ENCODE measurements at places on chromosomes 1 and 21.

DNA sequence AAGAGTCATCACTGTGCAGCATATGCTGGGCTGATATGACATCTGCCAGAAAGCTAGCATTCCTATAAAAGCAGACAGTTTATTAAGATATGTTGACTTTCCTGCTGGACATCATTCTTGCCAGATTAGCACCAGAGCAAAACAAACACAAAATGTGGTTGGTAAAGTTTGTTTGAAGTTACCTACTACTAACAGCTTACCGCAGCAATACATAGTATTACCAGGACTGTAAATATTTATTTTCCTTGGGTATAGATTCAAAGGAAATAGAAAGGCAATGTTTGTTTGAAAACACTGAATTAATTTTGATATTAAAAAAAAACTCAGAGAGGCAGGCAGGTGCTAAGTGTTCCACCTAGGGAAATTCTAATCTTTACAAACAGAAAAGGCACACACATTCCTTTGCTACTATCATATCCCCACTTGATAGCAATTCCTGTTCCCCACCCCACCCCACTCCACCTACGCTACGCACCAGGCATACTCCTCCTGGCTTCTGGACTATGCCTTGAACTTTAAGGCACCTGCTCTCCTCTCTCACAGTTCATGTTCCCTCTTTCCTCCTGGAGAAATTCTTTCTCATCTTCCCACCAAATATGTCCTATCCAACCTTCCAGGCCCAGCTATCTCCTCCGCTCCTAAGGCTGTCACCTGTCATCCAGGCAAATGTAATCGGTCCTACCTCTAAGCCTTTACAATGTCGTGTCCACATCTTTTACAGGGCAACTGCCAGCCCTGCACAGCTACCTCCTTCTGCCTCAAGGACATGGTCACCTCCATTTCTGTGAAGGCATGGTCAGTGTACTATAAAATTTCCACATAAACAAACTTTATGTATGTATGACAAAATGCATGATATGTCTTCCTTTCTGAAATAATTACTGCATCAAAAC lies 34.7 kb downstream of the PTPN14 start:
- DNase-seq, result no peak

DNA sequence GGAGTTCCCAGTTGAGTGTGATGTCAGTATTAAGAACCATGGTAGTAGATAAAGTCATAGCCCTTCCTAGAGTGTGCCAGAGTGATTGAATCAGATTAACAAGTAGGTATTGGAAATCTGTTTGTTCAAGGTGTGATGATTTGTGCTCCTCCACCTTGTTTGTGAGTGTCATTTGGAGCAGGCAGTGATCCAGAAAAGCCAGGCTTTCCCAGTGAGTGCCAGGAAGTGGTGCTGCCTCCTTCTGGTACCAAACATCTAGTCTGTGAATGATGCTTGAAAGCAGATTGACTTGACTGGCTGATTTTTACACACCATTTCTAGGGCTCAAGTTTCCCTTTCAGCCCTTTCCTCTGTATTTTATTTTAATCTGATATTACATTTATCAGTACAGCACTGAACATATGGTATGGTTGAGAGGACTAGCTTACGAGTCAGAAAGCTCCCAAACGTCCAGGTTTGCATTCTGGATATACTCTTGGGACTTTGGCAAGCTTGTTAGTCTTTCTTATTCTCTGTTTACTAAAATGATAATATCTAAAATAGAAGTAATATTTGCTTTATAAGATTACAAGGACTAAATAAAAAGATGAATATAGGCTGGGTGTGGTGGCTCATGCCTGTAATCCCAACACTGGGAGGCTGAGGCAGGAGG lies 100.7 kb downstream of the PATJ start:
- DNase-seq, result no peak

GRCh38 chr1:869499-870244 lies 54.1 kb upstream of the SAMD11 start:
- peak; percentile 84 for DNase-seq

- no peak for DNase-seq
These were observed 144.8 kb downstream of the GLUL start for GRCh38 chr1:182246783-182247182.

DNA sequence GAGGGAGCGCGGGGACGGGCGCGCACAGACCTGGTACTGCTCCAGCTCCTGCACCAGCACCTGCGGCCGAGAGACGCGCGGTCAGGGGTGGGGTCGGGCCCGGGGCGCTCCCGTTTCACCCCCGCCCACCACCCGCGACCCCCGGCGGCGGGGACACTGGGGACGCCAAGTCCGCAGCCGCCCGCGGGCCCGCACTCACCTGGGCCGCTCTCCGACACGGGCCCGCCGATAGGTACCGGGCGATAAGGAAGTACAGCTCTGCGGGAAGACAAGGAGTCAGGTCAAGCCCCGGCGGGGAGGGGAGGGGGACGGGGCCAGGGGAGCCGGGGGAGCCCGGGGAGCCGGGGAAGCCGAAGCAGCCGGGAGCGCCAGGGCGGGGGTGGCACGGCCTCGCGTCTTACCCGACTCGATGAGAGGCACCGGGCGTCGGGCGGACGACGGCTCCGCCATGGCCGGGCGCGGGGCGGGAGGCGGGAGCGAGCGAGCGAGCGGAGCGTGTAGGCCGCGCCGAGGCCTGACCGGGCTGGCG lies 326 bp downstream of the BRWD1 start:
- DNase-seq, result peak; percentile 74

DNA sequence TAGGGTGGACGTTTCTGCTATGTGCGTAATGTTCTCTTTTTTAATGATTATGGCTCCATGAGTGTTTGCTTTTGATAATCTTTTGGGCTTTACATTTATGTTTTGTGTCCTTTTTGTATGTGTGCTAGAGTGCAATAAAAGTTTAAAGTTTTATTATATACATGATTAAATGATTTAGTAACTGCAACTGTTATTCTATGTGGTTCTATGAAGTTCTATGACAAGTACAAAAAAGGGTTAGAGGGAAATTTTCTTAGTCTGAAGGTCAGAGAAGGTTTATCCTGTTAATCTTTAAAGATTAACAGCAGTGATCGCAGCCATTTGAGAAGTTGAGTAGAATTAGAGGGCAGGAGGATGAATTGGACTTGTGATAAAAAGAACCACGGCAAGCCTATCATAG lies 386.4 kb upstream of the CHRM3 start:
- no peak for DNase-seq

DNA sequence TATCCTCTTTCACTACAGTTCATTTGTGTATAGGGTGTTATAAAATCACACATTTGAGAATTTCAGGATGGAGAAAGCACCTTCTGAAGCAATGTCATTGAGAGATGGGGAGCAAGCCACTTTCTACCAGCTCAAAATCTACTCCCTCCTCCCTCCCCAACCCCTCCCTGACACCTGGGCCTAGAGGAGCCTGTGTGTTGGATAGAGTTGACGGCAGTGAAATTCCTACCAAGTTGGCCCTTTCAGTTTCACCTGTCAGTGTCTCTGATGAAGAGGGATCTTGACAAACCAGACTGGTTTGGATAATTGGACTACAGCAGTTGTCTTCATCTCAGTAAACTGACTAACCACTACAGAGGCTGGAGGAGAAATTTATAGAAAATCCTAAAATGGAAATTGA lies 125.0 kb upstream of the HOOK1 start:
- no peak for DNase-seq

GRCh38 chr1:22331618-22332423 lies 119.8 kb upstream of the ZBTB40 start:
- DNase-seq, result no peak

DNA sequence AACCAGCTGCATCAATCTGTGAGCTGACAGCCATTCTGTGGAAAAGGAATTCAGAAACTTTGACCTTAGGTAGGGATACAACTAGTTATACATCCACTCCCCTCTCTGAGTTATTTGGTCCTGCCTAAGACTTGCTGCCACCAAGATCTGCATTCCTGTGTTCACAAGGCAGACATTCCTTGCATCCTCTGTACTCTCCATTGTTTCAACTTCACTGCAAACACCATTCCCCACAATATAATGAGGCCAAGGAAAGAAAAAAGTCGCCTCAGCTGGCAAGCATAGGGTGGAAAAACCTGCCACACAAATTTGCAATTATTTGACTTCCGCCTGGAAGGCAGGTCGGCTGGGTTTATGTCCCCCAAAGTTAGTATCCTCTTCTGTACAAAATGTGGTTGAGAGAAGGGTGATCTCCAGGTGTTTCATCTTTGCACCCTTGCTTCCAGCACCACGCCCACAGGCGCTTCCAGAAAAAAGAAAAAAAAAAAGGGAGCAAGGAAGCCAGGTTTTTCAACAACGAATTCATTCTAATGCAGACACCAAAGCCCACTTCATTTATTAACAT lies 676 bp upstream of the CTTNBP2NL start:
- no peak for DNase-seq

GRCh38 chr1:54224233-54224632 lies 24.3 kb downstream of the MRPL37 start:
- no peak for DNase-seq

DNA sequence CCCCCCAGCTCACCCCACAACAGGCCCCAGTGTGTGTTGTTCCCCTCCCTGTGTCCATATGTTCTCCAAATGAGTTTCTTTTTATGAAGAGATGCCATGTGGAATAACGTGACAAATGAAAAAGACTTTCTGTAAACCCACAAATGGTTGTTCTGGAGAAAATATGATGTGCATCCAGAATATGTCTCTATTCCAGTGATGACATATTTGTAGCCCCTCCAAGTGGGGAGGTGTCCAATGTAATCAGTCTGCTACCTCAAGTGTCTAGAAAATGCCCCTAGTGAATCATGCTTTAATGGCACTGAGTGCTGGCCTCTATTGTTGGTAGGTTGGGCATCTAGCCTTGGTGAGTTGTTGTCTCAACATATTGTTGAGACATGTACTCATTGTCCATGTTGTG lies 179.6 kb downstream of the KCNK2 start:
- no peak for DNase-seq

DNA sequence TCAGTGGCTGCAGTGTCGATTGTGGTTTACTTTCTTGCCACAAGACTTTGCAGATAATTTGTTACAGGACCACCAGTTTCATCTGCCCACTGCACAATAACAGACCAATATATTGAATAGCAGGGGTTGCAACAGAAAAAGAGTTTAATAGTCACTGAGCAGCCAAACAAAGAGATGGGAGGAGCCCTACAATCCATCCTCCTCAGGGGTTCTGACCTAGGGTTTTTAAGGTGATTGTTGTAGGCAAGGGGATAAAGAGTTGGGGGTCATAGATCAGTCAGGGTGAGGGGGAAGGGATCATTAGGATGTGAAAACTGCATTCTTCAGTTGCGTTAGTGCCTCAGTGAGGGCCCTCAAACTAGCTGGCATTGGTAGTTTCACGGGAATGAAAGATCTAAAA lies 110.7 kb upstream of the OLFM3 start:
- DNase-seq, result no peak

GRCh38 chr1:235018161-235018560 lies 110.5 kb downstream of the TOMM20 start:
- no peak for DNase-seq

DNA sequence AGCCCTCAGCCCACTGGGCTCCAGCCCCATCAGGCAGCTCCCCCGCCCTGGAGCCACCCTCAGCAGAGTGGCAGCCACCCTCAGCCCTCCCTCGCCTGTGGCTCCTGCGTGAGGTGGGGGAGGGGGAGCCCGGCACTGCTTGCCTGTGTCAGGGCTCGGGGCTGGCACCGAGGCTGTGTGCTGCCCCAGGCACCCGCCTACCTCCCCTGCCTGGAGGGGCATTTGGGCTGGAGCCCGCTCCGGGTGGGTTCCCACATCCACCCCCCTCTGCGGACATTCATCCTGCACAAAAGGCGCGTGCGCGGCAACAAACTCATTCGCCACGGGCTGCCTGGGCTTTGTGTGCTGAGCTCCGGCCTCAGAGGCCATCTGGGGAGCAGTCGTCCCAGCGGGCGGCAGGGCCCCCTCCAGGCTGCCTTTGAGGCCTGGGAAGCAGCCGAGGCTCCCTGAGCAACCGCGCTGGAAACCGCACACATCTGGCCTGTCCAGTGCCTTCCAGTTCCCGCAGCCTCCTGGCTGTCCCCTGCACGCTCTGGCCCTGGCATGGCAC lies 12.6 kb upstream of the TNFRSF14 start:
- DNase-seq, result peak; percentile 34

DNA sequence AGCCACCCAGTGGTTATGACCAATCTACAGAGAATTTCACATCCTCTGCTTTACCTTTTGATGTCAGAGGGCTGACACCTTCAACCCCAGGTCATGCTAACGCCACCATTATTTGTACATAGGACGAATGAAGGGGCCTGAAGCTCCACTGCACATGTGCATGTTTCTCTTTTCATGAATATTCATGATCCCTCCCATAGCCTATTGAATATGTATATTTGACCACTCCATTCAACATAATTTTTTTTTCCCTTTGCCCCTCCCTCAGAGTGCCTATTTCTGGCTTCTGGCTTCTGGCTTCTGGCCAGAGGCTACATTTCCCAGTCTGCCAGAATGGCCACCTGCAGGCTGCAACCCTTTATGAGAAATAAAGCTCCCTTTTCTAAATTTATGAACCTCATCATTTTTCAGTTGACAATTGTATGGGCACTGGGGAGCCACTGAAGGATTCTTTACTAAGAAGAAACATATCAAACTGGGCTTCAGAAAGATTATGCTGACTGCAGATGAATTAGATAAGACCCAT lies 406.7 kb downstream of the SIPA1L2 start:
- no peak for DNase-seq

DNA sequence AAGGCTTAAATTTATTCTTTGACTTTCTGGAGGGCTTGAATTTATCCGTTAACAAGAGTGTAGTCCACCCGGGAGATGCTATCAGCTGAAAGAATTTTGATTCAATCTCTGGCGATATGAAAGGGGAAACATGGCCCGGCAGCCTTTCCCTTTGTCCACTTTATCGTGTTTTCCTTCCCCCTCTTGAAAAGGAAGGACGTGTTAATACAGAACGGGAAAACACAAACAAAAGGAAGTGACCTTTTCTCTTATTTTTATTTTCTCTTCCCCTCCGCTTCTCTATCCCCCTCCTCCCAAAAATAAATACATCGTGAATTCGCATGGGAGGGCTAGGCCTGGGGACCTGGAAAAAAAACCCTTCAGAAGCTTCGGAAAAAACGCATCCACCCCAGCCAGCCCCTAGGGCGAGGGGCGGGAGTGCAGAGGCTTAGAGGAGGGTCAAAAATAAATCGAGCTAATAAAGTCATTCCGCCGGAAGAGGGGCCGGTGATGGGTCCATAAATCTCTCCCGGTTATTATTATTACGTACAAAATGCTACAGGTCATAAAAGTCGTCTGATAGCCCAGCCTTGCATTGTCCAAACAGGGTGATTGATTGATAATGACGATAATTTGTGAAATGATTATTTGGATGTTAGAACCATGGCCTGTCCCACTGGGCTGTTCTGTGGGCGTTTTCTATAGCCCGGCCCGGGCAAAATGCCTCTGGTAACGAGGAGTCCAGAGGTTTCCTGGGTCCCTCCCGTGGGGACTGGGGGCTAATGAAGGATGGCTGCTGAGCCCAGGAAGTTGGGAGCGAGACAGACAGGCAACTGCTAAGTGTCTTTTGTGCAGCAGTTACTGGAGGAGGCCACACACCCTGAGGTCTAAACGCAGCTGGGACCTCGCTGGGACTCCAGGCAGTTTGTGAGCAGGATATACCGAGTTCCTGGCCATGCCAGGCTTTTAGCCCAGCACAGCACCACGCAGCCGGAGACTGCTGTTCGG lies 179.4 kb downstream of the PRDM16 start:
- DNase-seq, result no peak

- no peak for DNase-seq
These were observed 44.3 kb upstream of the KCNK1 start for GRCh38 chr1:233569636-233570035.

GRCh38 chr1:84090447-84091245 lies 53.4 kb upstream of the PRKACB start:
- peak; percentile 39 for DNase-seq

- no peak for DNase-seq
These were observed 3.3 kb downstream of the NCMAP start for GRCh38 chr1:24558902-24559791.

- DNase-seq, result no peak
These were observed 109.9 kb downstream of the NGF start for GRCh38 chr1:115228191-115228590.
